ENCODE measurements at places on chromosomes 5 and 9.

GRCh38 chr5:65563777-65564176, 681 bp downstream of the PPWD1 start:
- DNase-seq = no peak

DNA sequence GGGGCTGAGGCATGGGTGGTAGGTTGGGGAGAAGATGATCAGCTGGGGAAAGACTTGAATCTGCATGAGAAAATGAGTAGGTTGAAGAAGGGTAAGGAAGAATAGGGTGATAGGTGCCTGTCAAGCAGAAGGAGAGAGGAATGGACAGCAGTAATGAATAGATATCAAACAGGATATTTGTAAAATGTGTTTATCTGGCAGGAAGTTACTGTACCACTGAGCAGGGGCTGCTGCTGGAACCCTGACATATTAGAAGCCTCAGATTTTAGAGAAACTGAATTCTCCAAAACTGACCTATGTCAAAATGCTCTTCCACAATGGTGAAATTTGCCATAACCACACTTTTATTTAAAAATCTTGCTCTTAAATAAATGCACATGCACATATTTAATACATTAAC, 41.0 kb downstream of the CCDC192 start:
- no peak for DNase-seq

DNA sequence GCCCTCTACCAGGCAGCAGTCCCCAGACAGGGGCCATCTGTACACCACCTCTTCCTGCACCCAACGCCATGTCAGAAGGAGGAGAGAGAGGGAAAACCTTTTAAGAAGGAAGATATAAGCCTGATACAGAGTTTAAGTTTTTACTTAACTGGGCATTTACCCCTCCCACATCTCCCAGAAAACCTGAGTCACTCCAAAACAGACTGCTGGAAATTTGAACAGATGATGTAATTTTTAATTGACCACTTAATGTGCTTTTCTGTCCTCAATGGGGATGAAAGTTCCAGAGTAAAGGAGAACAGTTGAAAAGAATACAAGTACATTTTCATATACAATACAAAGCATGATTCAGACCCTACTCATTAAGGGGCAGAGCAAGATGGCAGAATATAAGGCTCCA, 63.9 kb downstream of the TTC39B start:
- no peak for DNase-seq

DNA sequence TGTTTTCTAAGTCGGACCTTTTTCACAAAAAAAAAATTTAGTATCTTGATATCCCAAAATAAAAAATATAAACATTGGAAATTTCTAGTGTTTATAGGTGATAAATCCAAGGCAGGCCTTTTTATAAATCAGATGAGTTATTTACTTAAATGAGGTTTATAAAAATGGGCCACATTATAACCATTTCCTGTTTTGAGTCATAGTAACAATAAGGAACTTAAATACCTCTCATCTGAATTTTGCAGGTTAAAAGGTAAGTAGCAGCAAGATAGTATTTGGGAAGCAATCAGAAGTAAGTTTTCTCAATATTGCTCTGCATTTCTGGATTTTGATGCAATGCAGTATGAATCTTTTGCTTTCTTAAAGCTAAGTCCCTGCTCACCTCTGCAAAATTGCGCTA, 3.9 kb downstream of the SPTAN1 start:
- DNase-seq = no peak

GRCh38 chr9:86303316-86303975, 21.1 kb upstream of the ISCA1 start:
- no peak for DNase-seq

GRCh38 chr5:126961702-126962101, 68.7 kb downstream of the MARCHF3 start:
- DNase-seq = no peak

- no peak for DNase-seq
Measured at GRCh38 chr9:17159469-17159868, 24.6 kb downstream of the CNTLN start.

- no peak for DNase-seq
Measured at GRCh38 chr9:16725066-16725465, 145.4 kb downstream of the BNC2 start.

DNA sequence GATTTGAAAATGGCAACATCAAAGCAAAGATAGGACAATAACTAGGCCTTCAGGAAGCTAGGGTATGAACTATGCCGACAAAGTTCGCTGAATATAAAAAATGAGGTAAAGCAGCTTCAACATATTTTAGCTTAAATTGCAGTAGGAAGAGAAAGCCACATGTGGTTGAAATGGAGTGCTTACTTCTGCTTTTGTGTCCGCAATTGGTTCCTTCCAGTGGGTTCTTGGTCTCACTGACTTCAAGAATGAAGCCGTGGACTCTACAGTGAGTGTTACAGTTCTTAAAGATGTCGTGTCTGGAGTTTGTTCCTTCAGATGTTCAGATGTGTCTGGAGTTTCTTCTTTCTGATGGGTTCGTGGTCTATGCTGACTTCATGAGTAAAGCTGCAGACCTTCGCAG, 95.2 kb downstream of the APTX start:
- peak; percentile 83 for DNase-seq

DNA sequence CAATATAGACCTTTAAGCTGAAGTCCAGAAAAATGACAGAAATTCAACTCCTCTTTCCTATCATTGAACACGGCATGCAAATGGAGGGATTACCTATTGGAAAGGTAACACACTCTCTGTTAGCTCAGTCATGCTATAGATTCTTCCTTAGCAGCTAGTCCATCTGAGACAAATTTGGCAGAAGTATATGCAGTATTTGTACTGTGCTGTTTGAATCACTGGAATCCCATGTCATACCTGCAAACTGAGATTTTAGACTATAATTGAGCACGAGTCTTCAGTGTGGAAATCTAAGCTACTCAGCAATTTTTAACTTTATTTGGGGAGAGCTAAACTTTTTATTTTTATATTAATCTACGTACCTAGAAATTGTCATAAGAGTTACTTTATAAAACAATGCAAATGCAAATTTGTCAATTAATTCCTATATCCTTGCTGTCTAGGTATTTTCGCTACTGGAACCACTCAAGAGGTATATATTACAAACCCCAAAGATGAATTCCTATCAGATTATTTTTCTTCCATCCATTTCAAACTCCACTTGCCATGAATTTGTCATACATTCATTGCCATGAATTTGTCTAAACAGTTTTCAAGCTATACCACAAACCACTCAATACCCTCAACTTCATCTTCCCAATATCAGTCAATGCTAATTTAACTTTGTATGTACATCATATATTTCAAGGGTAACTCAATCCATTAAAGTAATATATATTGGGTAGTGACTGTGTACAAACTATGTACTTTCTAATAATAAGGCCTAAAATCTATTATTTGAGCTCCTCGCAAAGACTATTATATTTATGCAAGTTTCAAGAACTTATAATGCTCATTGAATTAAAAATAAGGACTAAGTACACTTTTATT, 224.8 kb downstream of the MEF2C start:
- DNase-seq = no peak

DNA sequence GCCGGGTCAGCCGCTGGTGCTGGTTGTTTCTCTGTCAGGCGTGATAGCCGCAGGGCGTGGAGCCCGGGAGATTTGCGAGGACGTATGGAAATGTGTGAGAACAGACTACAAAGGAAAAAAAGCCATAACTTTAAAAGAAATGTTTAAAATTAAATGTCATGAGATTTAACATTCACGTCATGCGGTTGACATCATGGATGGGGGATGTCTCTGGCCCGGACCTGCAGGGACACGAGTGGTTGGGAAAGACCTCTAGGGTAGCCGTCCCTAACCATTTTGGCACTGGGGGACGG, 643 bp upstream of the RNF130 start:
- no peak for DNase-seq

GRCh38 chr5:36238502-36239295, 3.0 kb downstream of the NADK2 start:
- no peak for DNase-seq

Data from SIG-M5 (cell line).